ENCODE measurements at places on chromosomes 7 and 10.

- DNase-seq: peak; percentile 21
These were observed 1.5 kb downstream of the UNC5B start for GRCh38 chr10:71213761-71214440.

DNA sequence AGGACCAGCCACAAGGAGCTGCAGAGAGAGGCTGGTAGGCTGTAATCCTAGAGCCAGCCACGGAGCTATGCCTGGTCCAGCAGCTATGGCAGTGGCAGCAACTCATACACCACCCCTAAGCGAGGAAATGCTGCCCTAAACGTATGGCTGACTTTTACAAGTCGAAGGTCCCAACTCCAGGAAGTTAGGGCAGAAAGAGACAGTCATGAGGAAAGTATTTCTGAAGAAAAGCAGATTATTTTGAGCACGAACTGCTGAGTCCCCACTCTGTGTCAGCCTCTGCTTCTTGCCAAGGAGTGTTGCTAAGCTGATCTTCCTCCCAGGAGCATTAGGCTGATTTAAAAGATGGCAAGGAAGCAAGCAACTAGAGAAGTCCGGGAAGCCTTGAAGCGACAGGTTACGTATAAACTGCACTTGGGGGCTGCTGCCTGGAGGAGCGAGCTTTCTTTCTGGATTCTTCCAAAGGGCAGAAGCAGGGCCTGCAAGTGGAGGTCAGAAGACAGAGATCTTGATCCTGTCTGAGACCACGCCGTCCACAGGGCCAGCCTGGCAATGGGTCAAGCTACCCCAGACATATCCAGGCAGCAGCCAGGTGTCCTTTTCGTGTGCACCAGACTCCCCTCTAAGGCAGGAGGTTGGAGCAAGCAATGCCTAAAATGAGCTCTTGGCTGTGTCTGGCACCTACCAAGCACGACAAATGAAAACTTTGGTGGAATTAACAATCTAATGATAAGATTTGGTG lies 39.4 kb downstream of the PLXNA4 start:
- DNase-seq: no peak

- no peak for DNase-seq
These were observed 8.5 kb downstream of the TPST1 start for GRCh38 chr7:66213637-66214036.

DNA sequence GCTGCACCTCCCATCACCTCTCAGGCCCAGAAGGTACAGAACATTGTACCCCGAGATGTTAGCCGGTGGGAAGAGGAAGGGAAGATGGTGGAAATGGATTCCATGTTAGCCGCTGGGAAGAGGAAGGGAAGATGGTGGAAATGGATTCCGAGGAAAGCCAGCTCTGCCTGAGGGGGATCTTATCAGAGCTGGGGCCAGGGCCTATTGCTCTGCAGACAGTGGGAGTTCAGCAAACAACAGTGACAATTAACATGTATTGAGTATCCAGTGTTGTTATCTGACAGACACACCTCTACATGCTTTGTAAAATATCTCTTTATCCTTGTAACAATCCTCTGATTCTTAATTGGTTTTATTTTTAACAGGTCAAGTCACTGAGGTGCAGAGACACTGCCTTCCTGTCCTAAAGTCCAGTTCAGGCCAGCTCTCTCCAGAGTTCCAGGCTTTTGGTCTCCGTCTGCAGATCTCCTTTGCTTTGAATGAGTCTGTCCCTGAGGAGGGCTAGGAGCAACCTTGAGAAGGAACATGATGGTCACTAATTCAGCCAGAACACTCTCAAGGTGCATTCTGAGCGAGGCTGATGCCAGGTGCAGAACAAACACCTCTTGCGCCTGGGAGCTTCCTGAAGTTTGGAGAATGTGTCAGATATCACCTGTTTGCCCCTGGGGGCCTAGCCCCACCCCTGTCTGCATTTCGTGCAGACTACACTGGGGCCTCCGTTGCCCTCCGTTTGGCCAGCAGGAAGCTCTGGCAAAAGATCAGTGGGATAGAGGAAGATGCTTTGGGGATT lies 82.4 kb upstream of the PODXL start:
- no peak for DNase-seq

- peak; percentile 18 for DNase-seq
These were observed 6.1 kb downstream of the CHRM2 start for GRCh38 chr7:136874393-136875032.

DNA sequence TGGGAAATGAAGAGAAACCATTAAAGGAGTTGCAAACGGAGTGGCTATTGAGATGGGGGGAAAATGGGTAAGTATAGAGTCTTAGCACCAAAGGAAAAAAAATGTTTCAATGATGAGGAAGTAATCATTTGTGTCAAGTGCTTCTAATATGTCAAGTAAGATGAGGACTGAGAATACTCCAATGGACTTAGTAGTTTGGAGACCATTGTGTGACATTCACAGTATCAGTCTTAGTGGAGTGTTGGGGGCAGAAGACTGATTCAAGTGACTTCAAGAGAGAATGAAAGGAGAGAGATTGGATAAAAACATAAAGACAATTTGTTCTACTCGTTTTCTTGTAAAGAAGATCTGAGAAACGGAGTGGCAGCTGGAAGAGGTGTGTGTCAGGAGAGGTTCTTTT lies 88.6 kb upstream of the ARID5B start:
- no peak for DNase-seq

DNA sequence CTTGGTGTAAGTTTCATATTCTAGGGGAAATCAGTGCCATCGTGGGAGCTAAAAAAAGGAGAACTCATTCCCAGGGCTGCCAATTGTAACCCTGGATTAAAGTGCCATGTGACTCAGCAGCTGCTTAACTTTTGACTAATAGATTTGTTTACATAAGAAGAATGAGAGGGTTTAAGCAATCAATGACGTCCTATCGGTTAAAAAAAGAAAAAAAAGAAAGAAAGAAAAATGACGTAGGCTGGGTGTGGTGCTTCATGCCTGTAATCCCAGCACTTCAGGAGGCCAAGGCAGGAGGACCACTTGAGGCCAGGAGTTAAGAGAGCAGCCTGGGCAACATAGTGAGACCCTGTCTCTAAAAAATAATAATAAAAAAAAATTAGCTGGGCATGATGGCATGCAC lies 116.2 kb upstream of the AFAP1L2 start:
- DNase-seq: no peak

- DNase-seq: no peak
These were observed 15.0 kb downstream of the DAGLB start for GRCh38 chr7:6432781-6433180.

DNA sequence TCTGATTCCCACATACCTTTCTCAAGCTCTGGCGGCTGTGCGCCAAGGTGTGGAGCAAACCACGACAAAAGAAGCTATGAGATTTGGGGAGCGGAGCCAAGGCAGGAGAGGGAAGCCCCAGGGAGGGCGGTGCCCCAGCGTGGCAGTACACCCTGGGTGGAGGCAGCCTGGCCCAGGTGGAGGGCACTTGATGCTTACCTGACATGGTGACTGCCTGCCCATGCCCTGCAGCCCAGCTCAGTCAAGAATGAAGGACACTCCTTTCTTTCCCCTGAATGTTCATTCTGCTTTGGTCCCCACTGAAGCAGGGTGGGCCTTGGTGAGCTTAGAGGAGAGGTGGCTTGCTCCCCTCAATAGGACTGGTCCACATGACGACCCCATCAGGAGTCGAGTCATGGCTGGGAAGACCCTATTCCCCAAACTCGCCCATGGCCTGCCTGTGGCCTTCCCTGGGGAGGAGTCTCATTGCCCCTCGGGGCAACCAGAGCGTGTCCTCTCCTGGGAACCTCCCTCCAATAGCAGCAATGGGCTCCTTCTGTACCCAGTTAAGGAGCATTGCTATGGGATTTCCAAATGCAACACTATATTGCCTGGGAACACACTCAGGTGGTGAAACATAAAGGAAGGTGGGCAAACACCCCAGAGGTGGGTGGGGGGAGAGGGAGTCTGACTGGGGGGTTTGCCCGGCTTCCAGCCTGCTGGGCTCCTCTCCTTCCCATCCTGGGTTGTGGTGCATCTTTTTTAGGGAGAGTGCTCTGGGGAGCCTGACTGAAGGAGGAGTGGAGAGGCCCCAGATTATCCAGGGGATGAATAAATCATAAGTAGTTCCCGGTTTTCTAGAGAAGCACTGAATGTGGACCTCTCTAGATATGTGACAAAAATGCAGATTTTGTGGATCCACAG lies 22.7 kb downstream of the RAMP3 start:
- DNase-seq: no peak

DNA sequence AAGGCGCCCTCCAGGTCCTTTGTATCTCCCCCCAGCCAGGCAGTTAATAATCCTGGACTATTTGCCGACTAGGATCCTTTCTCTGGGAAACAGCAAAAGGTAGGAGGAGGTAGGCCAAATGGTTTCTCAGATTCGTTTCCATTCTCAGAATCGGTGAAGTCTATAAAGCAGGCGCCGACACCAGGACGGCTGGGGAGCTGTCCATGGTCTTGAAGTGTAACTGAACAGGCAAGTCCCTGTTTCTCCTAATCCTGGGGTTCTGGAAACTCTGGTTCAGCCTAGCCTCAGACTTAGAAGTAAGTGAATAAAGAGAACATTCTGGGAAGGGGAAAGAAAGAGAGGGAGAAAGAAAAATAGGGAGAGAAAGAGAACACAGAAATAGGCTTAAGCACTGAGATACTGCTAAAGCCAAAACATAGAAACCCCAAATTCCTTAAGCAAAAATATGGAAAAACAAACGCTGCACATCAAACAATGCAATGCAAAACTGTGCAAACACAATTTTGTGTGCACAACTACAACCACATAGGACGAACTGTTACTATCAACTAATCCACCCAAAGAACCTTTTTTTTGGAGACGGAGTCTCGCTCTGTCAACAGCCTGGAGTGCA lies 11.1 kb upstream of the INA start:
- DNase-seq: no peak

DNA sequence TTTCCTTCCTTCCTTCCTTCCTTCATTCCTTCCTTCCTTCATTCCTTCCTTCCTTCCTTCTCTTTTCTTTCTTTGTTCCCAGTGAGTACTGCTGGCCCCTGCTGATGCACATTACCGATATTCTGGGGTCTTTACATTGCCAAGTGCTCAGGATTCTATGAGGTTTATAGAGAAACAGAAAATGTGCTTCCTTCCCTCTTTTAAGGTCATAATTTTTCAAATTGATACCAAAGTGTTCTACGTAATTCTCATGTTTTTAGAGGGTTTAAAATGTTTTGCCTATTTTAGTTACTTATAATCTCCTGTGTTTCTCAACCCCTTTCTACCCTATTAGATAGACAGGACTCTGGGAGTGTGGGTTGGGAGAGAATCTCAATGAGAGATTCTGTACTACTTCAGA lies 291.2 kb downstream of the HDAC9 start:
- DNase-seq: no peak

DNA sequence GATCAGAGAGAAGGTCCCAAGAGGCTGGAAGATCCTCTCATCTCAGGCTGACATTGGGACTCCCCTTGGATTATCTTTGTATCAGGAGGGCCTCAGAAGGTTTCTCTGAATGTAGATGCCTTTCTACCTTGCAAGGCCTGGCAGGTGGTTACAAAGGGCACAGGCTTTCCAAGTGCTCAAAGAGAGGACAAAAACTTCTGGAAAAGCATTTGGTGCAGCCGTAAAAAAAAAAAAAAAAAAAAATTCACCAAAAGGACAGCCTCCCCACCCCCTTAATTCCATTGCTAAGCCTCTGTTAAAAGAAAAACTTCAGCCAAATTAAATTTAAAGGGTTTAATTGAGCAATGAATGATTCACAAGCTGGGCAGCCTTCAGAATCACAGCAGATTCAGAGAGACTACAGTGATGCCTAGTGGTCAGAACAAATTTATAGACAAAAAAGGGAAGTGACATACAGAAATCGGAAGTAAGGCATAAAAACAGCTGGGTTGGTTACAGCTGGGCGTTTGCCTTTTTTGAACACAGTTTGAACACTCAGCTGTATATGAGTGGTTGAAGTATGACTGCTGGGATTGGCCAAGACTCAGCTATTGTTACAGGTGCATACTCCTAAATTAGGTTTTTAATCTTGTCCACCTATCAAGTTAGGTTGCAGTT lies 42.5 kb upstream of the LRGUK start:
- no peak for DNase-seq

GRCh38 chr7:103059471-103059870 lies 15.1 kb downstream of the FBXL13 start:
- DNase-seq: no peak

DNA sequence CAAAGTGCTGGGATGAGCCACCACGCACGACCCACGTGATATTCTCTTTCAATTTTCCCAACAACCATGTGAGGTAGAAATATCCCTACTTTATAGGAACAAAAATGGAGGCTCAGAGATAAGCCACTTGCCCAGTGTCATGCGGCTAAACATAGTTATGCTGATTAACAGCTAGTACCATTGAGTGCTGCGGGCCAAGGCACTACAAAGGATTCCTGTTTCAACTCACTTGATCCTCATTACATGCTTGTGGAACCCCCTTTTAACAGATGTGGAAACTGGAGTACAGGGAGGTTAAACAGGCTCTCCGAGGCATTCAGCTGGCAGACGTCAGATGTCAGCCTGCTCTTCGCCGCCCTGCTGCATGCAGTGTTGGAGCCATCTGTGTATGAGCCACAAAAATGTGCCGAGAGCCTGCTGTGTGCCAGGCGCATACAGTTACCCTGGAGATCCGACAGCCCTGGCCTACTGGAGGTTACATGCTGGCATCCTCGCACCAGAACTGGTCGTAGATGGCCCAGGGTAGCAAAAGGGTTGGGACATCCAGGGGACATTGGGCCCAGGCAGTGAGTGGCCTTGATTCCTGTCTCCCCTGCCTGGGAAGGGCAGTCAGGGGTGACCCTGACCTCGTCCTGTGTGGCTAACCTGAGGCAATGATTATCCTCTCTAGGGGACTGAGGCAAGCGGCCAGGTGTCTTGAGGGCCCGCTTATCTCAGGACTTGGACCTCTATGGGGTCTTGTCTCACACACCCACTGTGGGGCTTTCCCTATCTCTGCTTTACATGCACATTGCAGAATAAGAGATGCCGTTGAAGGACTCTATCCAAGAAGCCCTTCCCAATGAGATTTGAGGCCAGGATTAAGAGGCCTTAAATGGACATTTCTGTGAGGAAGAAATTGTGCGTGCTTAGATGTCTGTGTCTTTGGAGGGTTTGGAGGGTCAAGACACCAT lies 18.5 kb upstream of the SRGN start:
- no peak for DNase-seq

DNA sequence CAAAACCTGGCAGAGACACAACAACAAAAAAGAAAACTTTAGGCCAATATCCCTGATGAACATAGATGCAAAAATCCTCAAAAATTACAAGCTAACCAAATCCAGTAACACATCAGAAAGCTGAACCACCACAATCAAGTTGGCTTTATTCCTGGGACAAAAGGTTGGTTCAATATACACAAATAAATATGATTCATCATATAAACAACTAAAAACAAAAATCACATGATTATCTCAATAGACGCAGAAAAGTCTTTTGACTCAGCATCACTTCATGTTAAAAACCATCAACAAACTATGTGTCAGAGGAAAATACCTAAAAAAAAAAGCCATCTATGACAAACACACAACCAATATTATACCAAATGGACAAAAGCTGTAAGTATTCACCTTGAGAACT lies 283.5 kb downstream of the THSD7A start:
- no peak for DNase-seq

GRCh38 chr10:64863836-64864235 lies 1342.6 kb downstream of the REEP3 start:
- DNase-seq: no peak

GRCh38 chr10:43226441-43226840 lies 40.4 kb downstream of the RASGEF1A start:
- DNase-seq: no peak

Data from NCI-H526 treated with DMSO at 0.1 percent for 48 hours (cell line).